ENCODE measurements at places on chromosomes 11 and 22.

GRCh38 chr11:124233376-124233775, 7.5 kb upstream of the OR8G1 start:
- DNase-seq = no peak

DNA sequence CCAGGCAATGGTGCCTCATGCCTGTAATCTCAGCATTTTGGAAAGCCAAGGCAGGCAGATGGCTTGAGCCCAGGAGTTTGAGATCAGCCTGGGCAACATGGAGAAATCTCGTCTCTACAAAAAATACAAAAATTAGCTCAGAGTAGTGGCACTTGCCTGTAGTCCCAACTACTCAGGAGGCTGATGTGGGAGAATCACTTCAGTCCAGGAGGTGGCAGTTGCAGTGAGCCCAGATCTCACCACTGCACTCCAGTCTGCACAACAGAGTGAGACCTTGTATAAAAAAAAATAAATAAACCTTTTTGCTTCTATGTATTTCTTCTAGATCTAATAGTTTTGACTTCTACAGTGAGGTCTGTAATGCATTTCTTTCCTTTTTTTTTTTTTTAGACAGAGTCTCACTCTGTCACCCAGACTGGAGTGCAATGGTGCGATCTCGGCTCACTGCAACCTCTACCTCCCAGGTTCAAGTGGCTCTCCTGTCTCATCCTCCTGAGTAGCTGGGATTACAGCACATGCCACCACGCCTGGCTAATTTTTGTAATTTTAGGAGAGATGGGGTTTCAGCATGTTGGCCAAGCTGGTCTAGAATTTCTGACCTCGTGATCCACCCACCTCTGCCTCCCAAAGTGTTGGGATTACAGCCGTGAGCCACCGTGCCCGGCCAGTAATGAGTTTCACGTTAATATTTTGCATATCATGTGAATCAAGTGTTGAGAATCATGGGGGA, 18.1 kb upstream of the RDX start:
- no peak for DNase-seq

DNA sequence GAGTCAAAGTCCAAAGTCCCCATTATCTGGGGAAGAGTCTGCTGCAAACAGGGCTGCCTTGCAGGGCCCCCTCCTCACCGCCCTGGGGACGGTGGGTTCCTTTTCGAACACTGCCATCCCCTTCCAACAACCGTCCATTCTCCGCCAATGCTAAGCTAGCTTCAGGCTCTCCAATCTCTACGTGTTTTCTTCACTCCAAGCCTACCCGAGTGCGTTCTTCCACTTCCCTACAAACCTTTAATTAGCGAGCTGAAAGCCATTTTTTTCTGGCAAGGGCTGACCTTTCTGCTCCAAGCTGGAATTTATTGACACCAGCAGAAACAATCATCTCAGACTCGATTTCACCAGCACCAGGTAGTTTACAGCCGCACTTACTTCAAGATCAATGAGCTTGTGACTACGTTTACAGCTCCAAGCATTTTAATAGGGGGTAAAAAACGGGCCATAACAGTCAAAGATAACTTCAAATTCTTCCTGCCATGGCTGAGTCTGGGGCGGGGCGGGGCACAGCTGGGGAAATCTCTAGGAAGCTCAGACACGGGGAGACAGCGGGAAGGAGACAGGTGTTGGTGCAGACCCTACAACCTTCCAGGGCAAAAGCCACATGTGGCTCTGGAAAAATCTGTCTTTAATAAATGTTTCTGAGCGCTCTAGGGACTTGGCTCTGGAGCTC, 82.2 kb downstream of the PHF21B start:
- DNase-seq = no peak

GRCh38 chr11:66975405-66976027, 412 bp downstream of the C11orf86 start:
- DNase-seq = no peak

DNA sequence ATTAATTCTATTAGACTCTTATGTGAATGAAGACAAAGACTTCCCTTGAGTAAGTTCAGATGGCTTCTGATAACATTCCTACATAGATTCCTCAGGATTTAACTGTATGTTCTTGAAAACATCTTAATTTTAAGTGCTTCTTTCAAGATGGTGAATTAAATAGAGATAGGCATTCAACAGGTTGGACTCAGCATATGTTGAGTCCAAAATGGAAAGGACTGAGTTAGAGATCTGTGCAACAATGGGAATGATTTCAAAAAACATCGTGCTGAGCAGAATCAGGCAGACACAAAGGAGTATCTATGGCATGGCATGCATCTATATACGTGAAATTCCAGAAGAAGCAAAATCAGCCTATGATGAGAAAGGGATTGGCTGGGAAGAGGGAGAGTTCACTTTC, 36.2 kb downstream of the ZNF195 start:
- DNase-seq = no peak

- no peak for DNase-seq
Observed at GRCh38 chr11:78428773-78429172, 11.2 kb upstream of the GAB2 start.

- DNase-seq = no peak
Observed at GRCh38 chr22:46443850-46444389, 93.5 kb downstream of the CELSR1 start.

- DNase-seq = no peak
Observed at GRCh38 chr11:117457031-117457785, 129.6 kb downstream of the CEP164 start.

- DNase-seq = no peak
Observed at GRCh38 chr22:50218153-50218995, 17.6 kb downstream of the SELENOO start.

DNA sequence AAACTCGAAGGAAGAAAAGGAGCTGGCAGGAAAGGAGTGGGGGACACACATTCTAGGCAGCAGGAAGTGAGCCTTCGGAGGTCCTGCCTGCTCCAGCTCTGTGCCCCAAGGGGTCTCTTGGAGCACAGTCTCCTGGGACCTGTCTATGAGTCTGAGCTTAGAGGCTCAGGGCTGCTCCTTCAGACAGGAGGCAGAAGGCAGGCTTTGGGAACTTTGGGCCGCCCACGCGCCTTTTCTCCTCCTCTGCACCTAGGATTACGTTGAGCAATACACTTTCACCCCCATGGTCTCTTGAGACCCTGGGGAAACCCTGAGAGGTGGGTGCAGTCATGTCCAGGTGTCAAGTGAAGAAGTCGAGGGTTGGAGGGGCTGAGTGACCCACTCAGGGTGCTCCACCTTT, 965 bp downstream of the TCN2 start:
- no peak for DNase-seq

DNA sequence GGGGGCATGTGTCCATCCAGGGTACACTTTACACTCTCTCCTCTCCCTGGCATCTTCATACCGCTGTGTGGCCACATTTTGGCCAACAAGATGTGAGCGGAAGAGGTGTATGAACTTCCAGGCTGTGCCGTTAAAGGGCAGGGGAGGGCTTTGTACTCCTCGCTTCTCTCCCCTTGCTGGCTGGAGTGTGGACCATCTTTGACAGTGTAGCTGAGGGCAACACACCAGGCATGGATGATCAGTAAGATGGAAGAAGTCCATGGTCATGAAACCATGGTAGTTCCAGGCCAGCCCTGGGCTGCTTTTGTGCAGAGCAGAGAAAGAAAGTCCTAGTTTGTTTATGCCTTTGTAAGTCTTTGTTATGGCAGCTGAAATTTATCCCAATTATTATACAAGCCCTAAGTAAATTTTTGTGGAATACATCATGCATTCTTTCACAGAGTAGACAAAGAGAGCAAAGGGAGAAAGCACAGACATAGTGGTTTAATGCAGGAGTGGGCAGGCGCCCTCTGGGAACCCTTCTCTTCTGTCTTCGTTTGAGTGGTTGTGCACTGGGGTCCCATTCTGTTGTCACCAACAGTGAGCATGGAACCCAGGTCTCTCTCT, 70.4 kb downstream of the FBXO7 start:
- DNase-seq = no peak

DNA sequence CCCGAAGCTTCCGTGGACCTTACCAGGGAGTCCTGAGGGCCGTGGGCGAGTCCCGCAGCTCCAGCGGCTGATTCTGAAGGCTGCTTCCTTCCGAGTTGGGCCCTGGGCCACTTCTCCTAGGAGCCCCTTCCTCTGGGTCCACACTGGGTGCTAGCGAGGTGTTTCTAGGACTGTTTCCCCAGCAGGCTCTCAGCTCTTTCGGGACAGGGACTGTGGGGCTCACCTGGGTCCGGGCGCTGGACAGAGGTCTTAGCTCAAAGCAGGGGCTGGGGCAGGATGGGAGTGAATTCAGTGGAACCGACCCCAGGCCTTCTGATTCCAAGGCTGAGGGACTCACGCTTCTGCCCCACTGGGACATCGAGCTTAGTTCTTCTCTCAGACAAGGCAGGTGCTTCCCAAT, 29.3 kb upstream of the CSNK1E start:
- no peak for DNase-seq

DNA sequence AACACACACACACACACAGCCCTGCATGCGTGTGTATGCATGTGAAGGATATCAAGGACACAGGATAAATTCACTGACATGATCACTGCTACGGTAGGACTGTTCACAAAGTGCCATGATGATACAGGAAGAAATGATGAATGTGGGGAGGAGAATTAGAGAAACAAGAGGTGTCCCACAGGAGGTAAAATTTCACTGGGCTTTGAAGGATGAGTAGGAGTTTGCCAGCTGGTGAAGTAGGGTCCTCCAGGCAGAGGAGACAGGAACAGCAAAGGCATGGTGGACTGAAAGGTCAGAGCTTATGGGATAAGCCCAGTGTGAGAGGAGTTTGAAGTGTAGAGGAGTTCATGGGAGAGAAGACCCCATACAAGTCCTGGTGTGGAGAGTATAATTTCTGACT, 18.6 kb downstream of the NECTIN1 start:
- no peak for DNase-seq

DNA sequence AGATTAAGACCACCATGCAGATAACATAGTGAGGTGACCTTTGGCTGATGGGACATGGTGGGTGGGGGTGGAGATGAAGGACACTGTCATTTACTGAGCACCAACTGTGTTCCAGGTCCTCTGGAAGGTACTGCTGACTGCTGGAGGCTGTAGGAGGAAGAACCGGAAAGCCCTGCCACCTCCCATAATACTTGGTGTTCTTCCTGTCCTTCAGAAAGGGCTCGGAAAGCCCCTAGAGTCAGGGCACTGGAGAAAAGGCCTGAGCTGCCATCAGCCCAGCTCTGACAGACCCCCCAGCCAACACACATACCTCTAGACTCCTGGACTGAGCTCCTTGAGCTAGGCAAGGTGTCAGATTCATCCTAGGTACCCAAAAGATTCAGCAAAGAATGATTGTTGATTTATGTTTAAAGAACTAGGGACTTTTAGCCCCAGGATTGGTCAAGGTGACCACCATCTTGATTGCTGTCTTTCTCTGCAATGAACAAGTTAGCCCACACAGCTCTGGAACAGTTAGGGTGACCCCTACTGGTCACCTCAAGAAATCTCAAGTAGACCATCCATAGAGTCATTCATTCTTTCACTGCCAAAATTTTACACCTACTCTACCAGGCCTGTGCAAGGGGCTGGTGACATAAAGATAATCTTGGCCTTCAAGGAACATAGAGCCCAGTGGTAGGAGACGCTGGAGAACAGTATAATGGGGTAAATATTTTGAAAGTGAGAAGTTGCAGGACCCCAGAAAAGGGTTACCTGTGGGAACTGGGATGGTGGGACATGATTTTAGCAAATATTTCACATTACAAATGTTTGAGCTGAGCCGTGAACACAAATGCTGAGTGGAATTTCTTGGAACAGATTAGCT, 39.4 kb downstream of the IRAG1 start:
- no peak for DNase-seq

DNA sequence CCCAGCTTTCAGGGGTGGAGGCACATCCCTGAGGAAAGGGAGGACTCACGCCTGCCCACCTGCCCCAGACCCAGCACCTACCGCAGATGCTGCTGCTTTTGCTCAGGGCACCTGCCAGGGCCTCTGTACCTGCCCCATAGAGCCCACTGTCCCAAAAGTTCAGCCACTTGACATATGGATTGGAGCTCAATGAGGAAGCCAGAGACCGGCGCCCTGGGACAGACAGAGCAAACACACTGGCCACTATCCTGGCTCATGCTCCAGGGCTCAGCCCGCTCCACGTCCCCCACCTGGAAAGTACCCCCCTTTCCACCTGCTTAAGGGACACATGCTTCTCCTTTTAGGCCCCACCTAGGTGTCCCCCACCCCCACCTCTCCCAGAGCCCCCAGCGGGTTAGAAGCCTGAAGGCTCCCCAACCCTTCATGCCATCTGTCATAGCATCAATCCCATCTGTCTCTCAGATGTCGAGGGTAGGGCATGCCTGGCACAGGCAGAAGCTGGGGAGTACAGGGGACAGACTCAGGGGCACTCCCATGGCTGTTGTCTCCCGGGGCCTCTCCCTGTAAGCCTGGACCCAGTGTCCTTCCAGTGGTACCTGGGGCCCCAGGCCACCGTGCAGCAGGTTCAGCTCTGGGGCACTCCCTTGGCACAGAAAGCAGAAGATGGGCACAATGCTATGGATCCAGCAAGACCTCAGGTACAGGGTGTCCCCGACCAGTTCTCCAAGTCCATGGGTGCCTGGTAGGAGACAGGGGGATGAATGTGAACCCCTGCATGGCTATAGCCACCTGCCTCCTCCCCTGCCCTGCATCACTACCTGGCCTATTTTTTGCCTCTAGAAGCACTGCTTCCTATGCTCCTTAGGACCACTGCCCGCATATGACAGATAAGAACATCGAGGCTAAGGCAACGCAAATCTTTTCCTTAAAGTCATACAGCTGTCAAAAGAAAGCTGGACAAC, 2.2 kb upstream of the P2RX6 start:
- DNase-seq = no peak

- no peak for DNase-seq
Observed at GRCh38 chr11:28460348-28460747, 352.2 kb downstream of the METTL15 start.

- no peak for DNase-seq
Observed at GRCh38 chr11:76210931-76211851, 4.9 kb upstream of the WNT11 start.

GRCh38 chr11:46280706-46281105, 3.2 kb downstream of the CREB3L1 start:
- DNase-seq = no peak

GRCh38 chr22:26707581-26707980, 50.2 kb downstream of the MIAT start:
- DNase-seq = no peak

- DNase-seq = no peak
Observed at GRCh38 chr11:42200311-42200710, 740.9 kb upstream of the LRRC4C start.

DNA sequence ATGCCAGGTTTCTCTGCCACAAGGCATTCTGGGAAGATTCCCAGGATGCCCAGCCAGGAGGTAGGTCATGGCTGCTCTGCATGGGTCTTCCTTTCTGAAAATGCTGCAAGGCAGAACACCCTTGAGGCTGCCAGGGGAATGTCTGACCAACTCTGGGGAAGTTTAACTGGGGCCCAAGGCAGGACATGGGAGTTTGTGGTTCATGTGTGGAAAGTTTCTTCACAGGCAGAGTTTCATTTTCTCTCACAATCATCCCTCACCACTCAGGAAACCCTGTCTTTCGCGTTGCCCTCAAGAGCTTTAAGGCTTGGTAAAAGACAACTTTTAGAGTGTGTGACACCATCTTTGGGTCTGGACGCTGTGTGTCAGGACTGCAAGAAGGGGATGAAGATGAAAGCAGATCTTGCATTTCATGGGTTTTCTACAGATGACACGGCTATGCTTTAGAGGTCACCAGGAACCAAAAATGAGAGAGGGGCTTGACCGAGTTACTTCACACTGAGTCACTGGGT, 133.5 kb downstream of the CD44 start:
- DNase-seq = no peak

- DNase-seq = no peak
Observed at GRCh38 chr22:28799606-28800307, 612 bp downstream of the XBP1 start.

GRCh38 chr11:92752122-92752521, 217.3 kb upstream of the MTNR1B start:
- DNase-seq = no peak
